Activated T-cell treated with anti-CD3 and anti-CD28 coated beads, Interleukin-2, amount 50 U/mL, for 4 hours (primary cell): ENCODE measurements at places on chromosomes 2 and 18.

GRCh38 chr18:55353806-55354205, 234.2 kb downstream of the TCF4 start:
- DNase-seq = no peak

GRCh38 chr2:115084446-115084845, 642.0 kb downstream of the DPP10 start:
- no peak for DNase-seq

GRCh38 chr2:42464631-42465030, 29.2 kb downstream of the KCNG3 start:
- no peak for DNase-seq

DNA sequence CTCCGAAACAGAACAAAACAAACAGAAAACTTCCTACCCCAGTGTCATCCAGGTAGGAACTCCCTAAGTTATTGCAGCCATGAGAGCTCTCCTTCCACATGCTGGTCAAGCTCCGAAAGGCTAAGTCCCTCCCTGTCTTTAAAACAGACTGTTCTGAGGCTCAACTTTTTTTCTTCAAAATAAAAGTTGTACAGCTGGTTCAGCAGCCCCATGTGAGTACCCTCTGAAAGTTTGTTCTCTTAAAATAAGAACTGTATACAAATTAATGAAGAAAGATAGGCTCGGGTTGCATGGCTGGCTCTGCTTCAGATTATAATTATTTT, at the start of gene PDE1A:
Gene PDE1A (minus strand): TSS at position 119 of the 323 bp plus-strand sequence.
- DNase-seq = no peak
